ENCODE measurements at places on chromosomes 1 and 21.

DNA sequence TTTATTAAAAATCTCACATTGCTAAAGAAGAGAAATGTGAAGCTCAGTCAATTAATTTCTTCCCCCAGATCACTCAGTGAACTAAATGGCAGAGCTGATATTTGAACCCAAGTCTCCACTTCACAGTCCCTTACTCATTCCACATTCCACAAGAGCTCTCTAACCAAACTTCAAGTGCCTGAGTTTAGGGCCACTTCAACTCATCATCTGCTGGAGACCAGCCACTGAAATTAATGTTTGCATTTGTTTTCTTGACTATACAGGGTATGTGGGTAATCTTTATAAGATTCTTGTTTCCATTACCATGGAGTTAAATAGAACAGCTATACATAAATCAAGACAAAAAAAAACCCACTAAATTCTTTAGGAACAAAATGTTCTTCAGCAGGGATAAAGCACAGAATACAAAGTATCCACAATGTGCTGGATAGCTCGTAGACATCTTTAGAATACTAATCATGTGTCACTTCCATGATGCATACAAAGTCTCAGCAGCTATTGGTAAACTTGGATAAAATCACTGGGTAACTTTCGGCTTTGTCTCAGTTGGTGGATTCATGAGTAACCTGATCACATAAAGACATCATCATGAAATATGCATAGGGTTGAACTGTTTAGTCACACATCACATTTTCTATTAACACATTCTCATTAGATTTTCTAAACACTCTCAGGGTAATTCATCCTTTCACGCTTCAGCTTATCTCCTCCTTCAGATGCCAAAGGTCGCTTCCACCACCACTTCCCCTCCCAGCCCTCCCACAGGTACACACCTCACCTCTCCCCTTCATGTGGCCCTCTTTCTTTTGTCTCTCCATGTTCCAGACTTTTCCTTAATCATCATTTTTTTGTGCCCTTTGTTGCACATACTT is 89.8 kb downstream of the LRRC53 start:
- no peak for DNase-seq

- DNase-seq, result no peak
Observed at GRCh38 chr21:26967062-26967913, at the start of gene ADAMTS5. Gene ADAMTS5, minus strand, starts transcription at chr21:26967088. Its CDS starts 697 bp downstream, at chr21:26966391.

DNA sequence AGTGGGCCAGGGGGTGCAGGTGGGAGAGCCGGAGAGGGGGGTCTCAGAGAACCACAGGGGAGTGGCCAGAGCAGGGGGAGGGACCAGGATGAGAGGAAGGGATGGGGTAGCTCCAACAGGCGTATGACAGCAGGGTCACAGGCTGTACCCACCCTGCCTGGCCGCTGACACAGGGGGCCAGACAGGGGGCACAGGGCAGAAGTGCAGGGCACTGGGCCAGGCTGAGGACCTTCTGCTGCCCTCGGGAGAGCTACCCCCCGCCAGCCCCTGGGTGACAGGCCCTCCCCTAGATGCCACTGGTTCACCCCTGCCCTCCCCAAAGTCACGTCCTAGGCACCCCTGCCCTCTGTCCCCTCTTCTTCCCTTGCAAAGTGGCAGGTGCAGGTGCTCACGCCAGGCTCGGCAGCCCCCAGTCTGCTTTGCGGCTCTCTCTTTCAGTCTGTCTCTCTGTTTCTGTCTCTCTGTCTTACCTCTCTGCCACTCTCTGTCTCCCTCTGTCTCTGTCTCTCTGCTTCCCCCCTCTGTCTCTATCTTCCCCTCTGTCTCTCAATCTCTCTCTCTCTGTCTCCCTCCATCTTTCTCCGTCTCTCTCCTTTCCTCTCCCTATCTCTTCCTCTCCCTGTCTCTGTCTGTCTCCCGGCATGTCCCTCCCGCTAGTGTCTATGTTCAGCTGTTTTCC is 48.5 kb downstream of the WNT9A start:
- DNase-seq, result no peak

DNA sequence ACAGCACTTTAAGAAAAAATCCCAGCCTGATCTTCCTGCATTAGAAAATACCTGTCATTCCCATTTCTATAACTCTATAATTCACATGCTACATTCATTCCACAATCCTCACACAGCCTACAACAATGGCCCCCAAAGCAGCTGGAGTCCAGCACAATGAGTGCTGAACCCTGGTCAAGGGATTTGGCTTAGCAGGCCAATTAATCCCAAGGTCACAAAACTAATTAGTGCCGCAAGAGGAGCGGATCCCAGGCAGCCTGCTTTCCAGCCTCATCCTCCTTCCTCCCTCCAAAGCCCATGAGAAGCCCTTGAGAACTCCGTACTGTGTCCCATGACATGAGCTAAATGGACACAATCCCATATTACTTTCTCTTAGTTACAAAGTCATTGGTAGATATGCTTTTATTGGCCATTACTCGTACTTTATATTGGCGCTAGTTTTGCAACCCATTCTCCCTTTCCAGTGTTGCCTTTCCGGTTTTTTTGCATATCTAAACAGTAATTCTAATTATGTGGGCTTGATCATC is 94.8 kb downstream of the DAB1 start:
- no peak for DNase-seq

DNA sequence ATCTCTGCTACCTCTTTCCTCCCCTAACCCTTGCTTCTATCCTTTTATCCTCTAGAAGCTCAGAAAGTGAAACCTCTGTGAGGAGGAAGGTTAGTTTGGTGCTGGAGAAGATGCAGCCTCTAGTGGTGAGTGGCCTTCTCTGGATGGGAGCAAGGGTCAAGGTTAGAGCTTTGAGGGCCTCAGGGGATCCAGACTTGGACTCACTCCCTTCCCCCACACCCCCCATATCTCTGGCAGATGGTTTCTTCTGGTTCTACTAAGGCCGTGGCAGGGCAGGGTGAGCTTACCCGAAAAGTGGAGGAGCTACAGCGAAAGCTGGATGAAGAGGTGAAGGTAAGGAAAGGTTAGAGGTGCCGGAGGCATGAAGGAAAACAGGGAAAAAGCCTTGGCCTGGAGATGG is 9.2 kb downstream of the CGN start:
- no peak for DNase-seq

DNA sequence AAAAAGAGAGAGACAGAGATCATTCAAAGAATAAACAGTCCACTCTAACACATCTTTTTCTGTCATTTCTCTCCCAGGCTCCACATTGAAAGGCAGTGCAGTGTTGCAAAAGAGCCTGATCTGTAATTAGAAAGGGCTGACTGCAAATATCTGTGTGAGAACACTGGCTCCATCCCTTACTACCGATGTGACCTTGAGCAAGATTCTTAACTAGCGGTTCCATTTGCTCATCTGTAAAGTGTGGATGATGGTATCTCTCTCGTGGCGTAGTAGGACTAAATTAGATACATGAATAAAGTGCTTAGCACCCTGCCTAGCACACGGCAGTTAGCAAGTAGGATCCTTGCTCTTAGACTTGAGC is 26.9 kb upstream of the SLC44A3 start:
- no peak for DNase-seq

DNA sequence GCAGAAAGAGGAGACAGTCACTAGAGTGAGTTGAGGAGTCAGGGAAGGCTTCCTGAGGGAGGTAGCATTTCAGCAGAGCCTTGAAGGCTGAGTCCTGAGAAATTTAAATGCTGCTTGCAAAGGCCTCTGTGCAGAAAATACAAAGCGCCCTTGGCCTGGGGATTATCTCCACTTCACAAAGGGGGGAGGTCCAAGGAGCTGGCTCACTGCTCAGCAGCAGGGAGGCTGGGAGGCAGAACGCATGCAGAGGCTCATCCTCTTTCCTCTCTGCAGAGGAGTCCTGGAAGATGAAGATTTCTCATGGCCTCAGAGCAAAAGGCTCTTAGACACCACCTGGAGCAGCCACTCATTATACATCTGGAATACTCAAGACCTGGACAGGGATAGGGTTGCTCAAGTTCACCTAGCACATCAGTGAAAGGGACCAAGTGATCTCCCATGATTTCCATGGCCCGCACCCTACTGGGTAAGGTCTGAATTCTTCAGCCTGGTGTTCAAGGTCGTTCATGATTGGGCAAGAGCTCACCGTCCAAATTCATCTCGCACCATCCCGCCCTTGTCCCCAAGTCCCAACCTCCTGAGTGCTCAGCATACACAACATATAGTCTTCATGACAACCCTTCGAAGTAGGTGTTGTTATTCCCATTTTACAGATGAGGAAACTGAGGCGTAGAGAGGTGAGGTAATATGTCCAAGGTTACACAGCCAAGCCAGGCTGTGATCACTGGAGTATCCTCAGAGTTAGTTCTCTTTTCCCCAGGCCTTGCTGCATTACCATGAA is 9.0 kb downstream of the SLC1A7 start:
- no peak for DNase-seq

DNA sequence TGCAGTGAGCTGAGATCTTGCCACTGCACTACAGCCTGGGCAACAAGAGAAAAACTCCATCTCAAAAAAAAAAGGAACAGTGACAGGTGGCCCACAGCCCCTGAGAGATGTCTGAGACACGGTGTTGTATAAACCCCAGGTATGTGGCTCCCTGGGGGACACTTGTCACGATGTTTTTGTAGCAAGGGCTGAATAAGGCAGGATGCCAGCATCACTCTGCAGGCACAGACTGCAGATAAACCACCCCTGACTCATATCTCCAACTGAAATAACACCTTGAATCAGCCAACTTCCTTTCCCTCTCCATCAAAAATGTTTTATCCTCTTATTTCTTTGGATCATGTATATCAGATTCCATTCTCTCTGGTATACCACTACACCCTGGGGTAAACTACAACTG is 52.5 kb downstream of the NMNAT2 start:
- no peak for DNase-seq

DNA sequence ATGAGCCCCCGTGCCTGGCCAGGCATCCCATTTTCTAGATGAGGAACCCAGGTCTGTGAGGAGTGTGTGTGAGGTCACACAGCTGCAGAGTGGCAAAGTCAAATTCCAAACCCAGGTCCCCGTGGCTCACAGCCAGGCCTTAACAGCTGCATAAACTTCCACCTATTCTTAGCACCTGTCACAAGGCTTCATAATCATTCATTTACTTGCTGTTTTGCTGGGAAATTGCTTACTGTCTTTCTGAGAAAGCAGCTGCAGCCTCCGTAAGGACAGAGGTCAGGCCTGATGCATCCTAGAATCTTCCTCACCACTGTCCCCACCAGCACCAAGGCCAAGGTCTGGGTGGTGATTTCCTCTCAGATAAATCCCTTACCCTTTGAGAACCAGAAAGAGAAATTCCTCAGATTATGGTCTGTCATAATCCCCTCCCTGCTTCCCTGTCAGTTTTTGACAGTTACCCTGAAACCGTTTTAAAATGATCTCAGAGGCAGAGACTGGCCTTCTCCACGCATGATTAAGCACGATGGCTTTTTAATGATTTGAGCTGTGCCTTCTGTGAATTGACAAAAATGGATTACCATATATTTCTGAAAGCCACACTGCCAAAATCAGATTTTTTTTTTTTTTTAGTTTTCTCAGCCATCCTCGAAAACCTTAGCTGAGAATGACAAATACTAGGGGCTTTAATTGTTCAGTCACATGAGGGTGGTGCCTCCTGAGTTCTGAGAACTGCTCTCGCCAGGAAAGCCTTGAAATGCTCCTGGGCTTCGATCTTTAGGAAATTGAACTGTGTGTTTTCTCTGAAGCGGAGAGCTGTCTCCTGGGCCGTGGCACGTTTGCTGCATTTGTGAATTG is 70.0 kb upstream of the SELENON start:
- no peak for DNase-seq

DNA sequence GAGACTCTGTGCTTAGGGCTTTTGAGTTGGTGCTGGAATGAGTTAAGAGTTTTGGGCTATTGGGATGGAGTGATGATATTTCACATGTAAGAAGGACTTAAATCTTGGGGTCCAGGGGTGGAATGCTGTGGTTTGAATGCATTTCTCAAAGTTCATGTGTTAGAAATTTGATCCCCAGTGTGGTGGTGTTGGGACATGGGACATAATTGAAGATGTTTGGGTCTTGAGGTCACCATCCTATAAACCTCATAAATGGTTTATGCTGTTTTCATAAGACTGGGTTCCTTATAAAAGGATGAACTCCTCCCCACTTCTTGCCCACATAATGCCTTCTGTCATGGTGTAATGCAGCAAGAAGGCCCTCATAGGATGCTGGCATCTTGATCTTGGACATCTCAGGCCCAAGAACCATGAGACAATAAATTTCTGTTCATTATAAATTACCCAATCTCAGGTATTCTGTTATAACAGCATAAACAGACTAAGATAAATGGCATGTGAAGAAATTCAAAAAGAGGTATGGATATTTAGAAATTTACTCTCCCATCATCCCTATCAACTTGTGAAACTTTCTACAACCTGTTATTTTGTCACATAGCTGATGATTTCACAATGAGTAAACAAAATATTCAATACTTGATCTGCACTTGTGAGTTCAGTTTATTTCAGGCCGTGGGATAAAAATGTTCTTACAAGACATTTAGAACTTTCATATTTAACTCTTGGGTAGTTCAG is 48.0 kb upstream of the NEK7 start:
- no peak for DNase-seq

GRCh38 chr1:110228381-110228780 is 18.3 kb downstream of the KCNC4 start:
- no peak for DNase-seq

DNA sequence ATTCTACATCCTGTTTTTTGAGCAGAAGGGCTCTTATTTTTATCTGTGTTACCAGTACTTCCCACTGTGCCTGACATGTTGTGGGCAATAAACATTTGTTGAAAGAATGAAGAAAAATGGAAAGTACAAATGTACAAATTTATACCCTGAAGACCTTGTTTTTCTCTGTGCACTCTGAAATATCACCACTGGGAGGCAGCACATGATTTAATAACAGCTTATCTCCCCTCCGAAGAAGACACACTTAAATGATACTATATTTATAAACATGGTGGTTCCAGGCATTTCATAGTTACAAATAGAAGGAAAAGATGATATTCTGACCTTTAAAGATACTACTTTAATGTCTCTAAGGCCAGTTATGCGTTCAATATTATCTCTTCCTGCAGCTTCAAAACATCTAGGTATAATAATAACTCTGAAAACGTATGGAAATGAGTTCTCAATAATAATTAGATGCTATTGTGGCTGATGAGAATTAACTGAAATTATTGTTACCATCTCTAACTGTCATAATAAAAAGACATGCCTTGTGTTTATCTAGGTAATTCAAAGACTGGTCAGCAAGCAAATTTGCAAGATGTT is 12.8 kb downstream of the DYNLT5 start:
- DNase-seq, result no peak

GRCh38 chr1:201125800-201126199 is 1.2 kb downstream of the ASCL5 start:
- DNase-seq, result no peak

Measured in stimulated activated CD4-positive, alpha-beta T cell treated with anti-CD3 and anti-CD28 coated beads, Interleukin-12 subunit alpha, Interleukin-12 subunit beta, amount 100 ng/mL, for 24 hours (primary cell).